ENCODE measurements at places on chromosomes 1 and 21.

- no peak for DNase-seq
Measured at GRCh38 chr1:46409063-46409372, 14.9 kb downstream of the FAAH start.

GRCh38 chr1:207336559-207337467 is 15.3 kb downstream of the CD55 start:
- DNase-seq: peak; percentile 61

DNA sequence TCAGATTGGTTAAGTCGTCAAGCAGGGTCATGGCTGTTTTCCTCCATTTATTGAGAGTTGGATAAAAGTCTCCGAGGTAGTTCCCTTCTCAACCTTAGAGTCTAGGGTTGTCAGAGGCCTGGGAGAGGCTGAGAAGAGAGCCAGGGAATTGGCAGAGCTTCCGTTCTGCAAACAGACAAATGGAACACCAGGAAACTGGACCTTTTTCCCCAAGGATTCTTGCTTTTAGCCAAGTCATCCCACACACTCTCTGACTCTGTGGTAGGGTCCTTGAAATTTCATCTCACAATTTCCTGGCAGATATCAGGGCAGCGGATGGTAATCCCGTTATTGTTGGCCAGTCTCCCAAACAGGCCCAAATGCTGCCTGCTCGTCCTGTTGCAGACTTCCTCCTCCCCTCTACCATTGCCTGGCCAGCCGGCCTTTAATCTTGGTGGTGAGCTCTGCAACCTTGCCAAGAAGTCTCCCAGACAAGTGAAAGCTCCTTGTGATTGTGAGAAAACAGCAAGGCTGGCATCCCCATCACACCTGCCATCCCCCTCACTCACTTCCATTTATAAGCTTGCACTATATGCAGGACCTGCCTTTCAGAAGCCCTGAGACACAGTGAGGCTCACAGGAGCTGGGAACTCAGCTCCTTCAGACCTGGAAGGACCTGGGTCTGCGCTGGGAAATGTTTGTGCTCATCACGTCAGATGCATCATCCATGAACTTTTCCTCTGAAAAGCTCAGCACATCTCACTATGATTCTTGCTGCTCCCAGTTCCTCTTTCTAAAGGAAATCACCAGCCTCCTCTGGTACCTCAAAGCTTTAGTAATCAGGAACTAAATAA is 13.7 kb upstream of the SRP9 start:
- DNase-seq: no peak

GRCh38 chr1:115980998-115981993 is 5.0 kb downstream of the SLC22A15 start:
- DNase-seq: peak; percentile 8

DNA sequence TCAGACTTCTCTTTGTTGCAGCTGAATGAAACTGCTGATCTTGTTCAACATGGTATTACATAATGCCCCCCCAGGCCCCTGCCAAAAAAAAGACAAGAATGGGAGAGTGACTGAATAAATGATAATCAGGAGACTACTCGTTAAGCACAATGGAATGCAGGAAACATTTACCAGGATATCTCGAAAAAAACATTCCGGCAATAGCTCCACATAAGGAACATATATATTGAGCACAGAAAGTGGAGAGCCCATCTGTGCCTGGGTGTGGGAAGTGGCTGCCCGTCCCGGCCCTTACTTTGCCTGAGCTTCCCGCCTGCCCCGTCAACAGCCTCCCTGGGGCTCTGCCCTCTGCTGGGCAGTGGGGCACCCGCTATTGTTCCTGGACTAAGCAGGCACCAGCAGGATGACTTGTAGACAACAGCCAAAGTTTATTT is 13.3 kb downstream of the TRIM11 start:
- DNase-seq: no peak

GRCh38 chr21:41868062-41868710 is 11.0 kb downstream of the PRDM15 start:
- no peak for DNase-seq

- no peak for DNase-seq
Measured at GRCh38 chr21:36881228-36881627, 85.2 kb downstream of the HLCS start.

DNA sequence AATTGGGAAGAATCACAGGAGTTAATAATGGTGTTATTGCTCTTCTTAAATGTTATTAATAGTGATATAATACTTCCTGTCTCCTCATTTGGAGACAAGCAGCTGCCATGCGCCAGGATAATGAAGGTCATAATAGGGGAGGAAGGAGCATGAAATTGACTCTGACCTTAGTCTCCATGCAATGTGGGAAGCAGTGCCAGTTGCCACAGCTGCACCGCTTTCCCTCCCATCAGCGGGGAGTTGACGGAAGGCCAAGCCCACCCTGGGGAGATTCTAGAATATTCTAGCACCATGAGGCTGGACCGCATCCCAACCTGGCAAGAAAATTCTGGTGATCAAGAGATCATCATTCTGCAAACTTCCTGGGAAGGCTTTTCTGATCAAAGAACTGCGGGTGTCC is 11.0 kb upstream of the OLIG1 start:
- DNase-seq: no peak

DNA sequence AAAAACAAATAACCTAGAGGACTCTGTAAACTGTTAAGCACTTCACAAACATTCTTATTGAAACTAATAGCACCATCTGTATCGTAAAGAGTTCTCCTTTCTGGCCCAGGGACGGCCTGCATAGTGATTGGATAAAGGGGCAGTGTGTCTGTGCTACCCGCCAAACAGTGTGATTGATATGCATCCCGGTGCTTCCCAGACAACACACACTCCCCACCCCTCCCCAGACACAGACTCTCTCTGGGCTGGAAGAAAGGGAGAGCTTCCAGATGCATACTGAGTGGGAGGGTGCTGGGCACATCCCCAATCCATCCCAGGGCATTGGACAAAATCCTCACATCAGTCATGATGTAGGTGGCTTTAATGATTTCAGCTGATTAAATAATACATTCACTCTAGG is 3.7 kb downstream of the HSD11B1 start:
- DNase-seq: no peak

DNA sequence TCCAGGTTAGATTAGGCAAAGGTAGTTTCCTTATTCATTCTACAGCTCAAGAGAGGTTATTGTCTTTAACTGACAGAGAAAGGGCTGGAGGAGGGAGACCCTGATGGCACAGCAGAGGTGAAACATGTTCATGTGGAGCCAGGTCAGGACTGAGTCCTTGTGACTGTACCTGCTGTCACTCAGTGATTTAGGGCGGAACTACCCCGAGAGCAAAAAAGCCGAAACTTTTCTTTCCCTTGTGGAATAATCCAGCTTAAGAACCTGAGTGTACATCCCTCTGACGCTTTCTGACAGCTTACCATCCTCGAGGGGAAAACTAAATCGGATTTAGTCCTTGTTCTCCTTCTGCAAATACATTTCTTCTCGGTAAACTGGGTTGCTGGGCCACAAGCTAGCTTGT is 273.2 kb downstream of the BACH1 start:
- DNase-seq: no peak

- DNase-seq: no peak
Measured at GRCh38 chr1:90719330-90720144, 2.4 kb upstream of the BARHL2 start.

DNA sequence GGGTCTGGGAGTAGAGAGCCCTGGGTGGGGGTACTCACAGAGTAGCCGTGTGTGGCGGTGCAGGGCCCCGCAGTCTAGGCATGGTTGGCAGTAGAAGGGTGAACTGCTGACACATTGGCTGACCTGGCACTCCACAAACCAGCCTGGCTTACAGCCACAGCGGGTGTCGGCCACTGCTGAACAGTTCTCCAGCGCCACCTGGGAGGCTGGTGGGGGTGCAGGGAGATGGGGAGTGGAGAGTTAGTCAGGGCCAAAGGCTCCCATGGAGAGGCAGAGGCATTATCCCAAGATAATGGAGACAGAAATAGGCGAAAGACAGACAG is 1.5 kb downstream of the TNFRSF25 start:
- DNase-seq: peak; percentile 35

GRCh38 chr1:46769028-46769740 is 29.7 kb upstream of the CYP4B1 start:
- DNase-seq: no peak

DNA sequence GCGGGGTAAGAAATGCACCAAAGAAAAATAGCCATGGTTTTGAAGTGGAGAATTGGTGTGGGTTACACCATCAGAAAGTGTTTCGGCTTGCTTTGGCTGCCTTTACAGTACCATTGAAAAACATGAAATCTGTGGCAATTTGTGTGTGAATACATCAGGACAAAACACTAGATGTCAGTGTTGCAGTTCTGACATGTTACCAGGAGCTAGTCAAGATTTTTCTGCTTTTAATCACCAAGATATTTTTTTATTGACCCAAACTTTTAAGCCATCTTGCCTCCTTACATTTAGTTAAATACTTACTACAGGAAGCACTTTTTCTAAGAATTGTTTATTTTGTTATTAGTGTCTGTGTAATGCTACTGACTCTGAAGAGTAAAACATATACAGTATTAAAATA is 14.3 kb downstream of the RRP15 start:
- DNase-seq: no peak

Data from CD4-positive, alpha-beta T cell treated with Interleukin-1 beta for 1 hour (primary cell).